ENCODE measurements at places on chromosomes 12 and 14. TPM values are rescaled to one million over a fixed set of nuclear protein-coding genes. Genes with fewer than 3 reads are reported as not detected.
A peak's percentile ranks its signal among the peaks of the same experiment; 100 is the strongest.

DNA sequence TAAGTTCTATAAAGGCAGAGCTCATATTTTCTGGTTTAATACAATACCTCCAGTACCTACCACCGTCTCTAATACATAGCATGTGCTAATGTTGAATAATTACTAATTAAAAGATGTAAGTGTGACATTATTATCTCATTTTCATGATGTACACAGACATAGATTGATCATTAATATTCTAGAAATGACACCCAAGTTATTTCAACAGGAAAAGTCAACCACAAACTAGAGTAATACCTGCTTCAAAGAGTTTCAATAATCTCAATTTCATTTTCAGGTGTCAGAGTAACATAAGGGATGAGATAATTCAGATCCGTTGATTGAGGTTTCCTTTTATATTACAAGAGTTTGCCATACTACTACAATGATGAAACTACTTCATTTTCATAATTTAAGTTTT lies 388.9 kb downstream of the SOX5 start:
- no peaks in the 10 kb centered on the region for H3K36me3 ChIP-seq
- no peaks in the 10 kb centered on the region for H3K27me3 ChIP-seq
- no peak overlapping the region for H3K27ac ChIP-seq
- no peaks in the 10 kb centered on the region for H3K4me1 ChIP-seq

The C3AR1 gene
- 8.2 TPM for total RNA-seq

The RGS6 gene
- total RNA-seq: 0.28 TPM

- H3K36me3 ChIP-seq: no peaks in the 10 kb centered on the region
- DNase-seq: no peak
- no peak overlapping the region for H3K4me3 ChIP-seq
- H3K27ac ChIP-seq: no peak overlapping the region
- no peaks in the 10 kb centered on the region for H3K4me1 ChIP-seq
Observed at GRCh38 chr12:126772171-126772864, 1494.7 kb upstream of the TMEM132C start.

DNA sequence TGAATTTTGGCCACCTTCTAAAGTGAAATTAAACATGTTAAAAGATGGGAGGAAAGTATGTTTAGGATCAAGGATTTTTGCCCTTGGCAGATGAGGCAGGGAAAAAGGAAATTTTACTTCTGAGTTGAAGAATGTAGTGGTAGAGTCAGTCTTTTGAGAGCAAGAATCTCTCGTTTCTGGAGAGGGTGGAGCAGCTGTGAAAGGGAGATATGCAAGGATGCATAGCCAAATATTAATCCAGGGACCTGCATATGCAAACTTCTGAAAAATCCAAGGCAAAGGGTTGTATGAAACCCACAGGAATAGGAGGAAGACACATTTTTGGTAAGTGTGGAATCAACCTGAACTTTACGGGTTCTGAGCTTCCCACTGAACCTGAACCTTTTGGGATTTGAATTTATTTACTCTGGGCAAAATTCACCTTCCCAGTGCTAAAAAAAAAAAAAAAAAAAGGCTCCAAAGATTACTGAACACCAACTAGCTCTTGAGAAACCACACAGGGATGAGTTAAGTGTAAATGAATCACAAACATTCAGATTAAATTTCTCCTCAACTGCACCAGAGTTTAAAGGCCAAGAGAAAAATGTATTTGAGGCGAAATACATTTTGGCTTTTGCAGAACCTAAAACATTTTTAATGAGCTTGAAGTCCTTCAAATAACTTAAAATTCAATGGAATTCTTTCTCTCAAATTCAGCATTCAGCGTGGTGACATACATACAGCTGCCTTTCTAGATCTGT lies 187.1 kb upstream of the CDKN3 start:
- no peaks in the 10 kb centered on the region for H3K36me3 ChIP-seq
- H3K27ac ChIP-seq: no peak overlapping the region
- no peaks in the 10 kb centered on the region for H3K4me1 ChIP-seq

The ABCC9 gene
- total RNA-seq: 4.4 TPM

The TDRD9 gene
- 0.76 TPM for total RNA-seq

The MYF6 gene
- total RNA-seq: 0.09 TPM

DNA sequence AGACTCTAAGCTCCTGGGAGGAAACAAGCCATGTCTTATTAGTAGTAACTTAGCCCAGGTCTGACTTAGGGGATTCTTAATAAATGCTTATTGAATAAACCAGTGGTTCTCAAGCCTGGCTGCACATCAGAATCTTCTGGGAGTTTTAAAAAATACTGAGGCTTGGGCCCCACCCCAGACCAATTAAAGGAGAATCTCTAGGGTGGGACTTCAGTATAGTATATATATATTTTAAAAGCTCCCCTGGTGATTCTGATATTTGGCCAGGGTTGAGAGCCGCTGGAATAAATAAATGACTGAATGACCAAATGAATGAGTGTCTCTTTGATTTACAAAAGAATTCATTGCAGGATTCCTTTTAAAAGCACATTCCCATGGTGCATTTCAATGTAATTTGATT lies 151.5 kb upstream of the GSC start:
- DNase-seq: no peak
- H3K36me3 ChIP-seq: no peaks in the 10 kb centered on the region
- no peak overlapping the region for H3K27ac ChIP-seq
- H3K4me1 ChIP-seq: no peaks in the 10 kb centered on the region
- H3K4me3 ChIP-seq: no peak overlapping the region

GRCh38 chr14:74569806-74570591 lies 42.0 kb downstream of the LTBP2 start:
- DNase-seq: no peak
- peaks cover 26% of the 10 kb centered on the region for H3K4me1 ChIP-seq
- H3K27ac ChIP-seq: peak overlapping the region; percentile 33
- H3K4me3 ChIP-seq: no peak overlapping the region

The TBX5 gene
- total RNA-seq: not detected

DNA sequence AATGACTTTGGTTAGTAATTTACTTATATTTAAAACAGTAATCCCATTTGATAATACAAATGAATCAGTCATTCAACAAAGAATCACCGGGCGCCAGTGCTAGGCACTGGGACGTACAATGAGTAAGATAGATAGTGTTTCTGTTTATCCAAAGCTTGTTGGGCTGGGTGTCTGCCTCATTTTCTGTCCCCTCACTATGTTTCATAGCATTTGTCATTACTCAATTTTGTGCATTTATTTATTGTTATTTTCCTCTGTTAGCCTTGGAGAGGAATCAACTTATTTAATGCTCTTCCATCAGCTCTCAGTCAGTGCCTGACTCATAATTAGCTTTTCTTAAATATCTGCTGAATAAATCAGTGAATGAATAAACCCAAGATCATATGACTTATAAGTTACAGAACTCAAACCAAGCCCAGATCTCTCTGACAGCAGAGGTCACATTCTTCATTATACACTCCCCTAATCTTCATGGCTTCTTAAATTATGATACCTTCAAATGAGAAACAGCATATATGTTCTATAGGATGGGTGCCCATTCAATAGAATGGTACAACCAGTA lies 86.2 kb downstream of the TSPAN8 start:
- no peak for DNase-seq
- H3K4me3 ChIP-seq: no peak overlapping the region
- no peaks in the 10 kb centered on the region for H3K4me1 ChIP-seq
- H3K27ac ChIP-seq: no peak overlapping the region
- no peaks in the 10 kb centered on the region for H3K27me3 ChIP-seq

The ZNF891 gene
- 1.0 TPM for total RNA-seq

DNA sequence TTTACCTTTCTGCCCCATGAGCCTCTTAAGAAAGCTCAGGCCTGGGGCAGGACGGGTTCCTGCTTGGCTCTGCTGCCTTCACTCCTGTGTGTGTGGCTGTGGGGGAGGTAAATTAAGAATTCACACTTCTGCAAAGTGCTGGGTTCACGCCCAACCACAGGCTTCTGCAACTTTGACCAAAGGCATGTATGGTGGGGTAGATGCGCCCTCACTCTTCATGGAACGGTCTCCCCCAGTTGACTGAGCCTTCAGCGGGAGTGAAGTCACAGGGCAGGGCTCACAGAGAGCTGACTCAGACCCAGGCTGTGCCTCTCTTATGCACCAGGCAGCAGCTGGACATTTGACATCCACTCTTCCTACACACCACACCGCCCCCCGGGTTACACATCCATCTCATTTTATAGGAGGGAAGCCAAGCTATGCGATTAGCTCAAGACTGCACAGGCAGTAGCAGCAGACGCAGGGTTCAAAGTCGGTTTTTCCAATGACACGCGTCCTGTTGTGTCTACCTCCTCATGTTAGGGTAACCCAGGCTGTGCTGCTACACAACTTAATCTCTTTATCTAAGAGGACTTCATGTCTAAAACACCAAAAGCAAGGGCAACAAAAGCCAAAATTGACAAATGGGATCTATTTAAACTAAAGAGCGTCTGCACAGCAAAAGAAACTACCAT lies 15.4 kb upstream of the BCL11B start:
- no peak overlapping the region for H3K4me3 ChIP-seq
- H3K27me3 ChIP-seq: peaks cover 20% of the 10 kb centered on the region
- H3K4me1 ChIP-seq: no peaks in the 10 kb centered on the region

- no peaks in the 10 kb centered on the region for H3K27me3 ChIP-seq
- H3K4me1 ChIP-seq: peaks cover 2% of the 10 kb centered on the region
- H3K4me3 ChIP-seq: no peak overlapping the region
- H3K36me3 ChIP-seq: no peaks in the 10 kb centered on the region
Observed at GRCh38 chr14:74856366-74856765, 19.6 kb downstream of the PROX2 start.

The BCAT1 gene
- total RNA-seq: 18.5 TPM

- no peaks in the 10 kb centered on the region for H3K27me3 ChIP-seq
- H3K4me3 ChIP-seq: no peak overlapping the region
- no peak for DNase-seq
- peaks cover 3% of the 10 kb centered on the region for H3K4me1 ChIP-seq
- H3K36me3 ChIP-seq: no peaks in the 10 kb centered on the region
Observed at GRCh38 chr12:96520767-96521166, 31.4 kb downstream of the CFAP54 start.

- H3K4me1 ChIP-seq: no peaks in the 10 kb centered on the region
- H3K36me3 ChIP-seq: no peaks in the 10 kb centered on the region
- no peak overlapping the region for H3K4me3 ChIP-seq
- DNase-seq: no peak
- no peak overlapping the region for H3K27ac ChIP-seq
Observed at GRCh38 chr14:65496178-65496993, 83.9 kb downstream of the FUT8 start.

Data from thymus (tissue), 14 donors.